ENCODE measurements at places on chromosomes 4 and X.

DNA sequence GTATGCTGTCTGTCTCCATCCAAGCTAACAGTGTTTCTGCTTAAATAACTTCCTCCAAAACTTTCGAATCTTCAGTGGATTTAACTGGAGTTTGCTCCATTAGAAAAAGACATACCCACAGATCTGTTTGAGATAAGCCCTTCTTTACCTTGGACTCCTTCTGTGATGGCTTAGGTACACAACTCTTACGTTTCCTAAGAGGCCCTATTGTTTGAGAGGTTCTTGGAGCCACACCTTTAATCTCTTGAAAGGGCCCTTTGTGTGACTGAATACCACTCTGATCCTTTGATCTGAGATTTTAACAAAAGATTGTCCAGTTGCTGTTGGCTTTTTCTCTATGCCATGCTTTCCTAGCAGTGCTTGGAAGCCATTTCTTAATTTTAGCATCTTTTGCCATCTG is 92.5 kb downstream of the AKAP4 start:
- no peak for DNase-seq

DNA sequence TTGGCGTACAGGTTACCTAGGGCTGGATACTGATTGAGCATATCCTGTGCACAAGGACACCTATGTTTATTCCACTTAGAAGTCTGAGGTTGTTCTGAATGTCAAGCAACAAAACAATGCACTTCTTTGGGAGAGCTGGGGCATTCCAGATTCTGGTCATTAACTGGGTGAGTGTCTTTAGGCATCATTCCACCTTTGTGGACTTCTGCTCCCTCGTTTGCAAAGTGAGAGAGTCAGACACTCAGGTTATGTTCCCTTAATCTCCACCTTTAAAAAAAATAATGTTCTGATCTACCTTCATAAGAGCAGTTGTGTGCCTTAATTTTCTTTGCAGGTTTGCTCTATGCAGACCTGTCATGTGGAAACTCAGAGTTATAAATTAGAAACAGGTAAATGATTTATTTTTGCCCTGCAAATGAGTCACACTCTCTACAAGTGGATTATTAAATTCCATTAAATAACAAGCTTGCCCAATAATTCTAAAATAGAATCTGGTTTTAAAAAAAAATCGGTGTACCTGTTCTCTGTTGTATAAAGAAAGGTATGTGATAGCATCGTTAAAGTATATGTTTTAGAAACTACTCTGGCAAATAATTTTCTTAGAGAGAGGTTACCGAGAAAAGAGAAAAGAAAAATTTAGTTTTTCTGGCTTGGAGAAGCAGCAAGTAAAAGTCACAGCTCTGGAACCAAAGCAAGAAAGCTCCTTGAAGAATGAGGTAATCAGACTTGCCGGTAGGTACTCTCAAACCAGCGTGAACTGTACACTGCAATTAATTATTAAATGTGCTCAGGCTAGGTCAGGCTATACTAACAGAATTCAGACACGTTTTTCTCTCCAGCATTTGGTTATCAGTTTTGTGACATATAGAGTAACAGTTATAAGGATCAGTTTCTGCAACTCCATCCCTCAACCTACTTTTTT is 93.2 kb downstream of the SORBS2 start:
- DNase-seq, result no peak

GRCh38 chr4:3426465-3427133 is 15.2 kb upstream of the HGFAC start:
- DNase-seq, result no peak

DNA sequence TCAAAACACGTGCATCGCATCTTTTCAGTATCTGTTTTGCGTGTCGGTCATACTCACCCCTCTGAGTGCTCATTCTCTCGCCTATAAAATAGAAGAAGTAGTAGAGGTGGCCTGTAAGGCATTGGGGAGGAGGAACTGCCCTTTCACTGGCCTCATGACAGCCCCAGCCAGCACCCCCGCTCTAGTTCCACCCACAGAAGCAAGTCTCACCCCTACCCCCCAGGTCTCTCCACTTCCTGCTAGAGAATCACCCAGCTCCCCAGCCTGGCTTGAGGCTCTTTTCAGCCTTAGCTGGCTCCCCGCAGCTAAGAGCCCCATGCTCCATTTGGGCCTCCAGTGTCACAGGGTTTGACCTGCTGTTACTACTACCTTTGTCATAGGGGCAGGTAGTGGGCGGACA is 11.8 kb downstream of the HDAC6 start:
- no peak for DNase-seq

- no peak for DNase-seq
Measured at GRCh38 chrX:129762448-129762847, 17.3 kb upstream of the SASH3 start.

- no peak for DNase-seq
Measured at GRCh38 chrX:12595720-12596119, 195.5 kb upstream of the PRPS2 start.

DNA sequence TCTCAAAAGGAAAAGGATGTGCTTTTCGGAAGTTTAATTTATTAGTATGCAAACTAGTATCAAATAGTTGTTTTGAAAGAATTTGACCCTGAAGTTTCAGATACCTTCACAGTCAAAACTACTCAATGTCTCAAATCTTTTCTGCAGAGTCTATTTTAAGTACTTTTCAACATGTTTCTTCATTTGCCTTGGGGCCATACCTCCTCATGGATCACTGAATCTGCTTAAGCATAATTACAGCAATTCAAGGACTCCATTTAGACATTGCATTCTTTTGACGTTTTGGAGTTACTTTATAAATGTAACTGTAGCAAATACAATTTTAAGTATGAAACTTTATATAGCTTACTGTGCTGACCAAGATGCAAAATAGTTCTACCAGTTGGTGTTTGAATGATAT is 25.5 kb downstream of the PALLD start:
- DNase-seq, result no peak

- no peak for DNase-seq
Measured at GRCh38 chr4:68615699-68616422, 39.7 kb upstream of the UGT2B17 start.

GRCh38 chr4:79233820-79234219 is 92.0 kb downstream of the NAA11 start:
- no peak for DNase-seq

- DNase-seq, result peak; percentile 60
Measured at GRCh38 chrX:111511477-111511876, at the start of gene SERTM2. Gene SERTM2 (plus strand): TSS chrX:111511645. CDS start chrX:111518858, 7,213 bp downstream.

DNA sequence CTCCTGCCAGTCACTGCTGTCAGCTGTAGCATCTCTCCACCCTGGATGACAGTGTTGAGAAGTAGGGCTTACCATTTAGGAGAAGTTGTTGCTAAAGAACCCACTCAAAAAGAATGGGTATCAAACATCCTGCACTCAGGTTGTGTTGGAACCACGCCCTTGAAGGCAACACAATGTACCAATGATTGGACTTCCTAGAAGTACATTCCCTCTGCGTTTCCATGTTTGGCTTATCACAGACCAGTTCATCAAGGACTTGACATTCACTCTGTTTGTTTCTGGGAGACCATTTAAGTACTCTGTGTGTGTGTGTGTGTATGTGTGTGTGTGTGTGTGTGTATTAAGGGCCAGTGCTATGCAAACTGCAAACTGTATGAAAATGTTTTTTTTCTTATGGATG is 200.6 kb upstream of the GATB start:
- no peak for DNase-seq

GRCh38 chr4:163621821-163622220 is 127.3 kb downstream of the TMA16 start:
- no peak for DNase-seq

- DNase-seq, result no peak
Measured at GRCh38 chr4:177147668-177148067, 162.0 kb upstream of the NEIL3 start.

DNA sequence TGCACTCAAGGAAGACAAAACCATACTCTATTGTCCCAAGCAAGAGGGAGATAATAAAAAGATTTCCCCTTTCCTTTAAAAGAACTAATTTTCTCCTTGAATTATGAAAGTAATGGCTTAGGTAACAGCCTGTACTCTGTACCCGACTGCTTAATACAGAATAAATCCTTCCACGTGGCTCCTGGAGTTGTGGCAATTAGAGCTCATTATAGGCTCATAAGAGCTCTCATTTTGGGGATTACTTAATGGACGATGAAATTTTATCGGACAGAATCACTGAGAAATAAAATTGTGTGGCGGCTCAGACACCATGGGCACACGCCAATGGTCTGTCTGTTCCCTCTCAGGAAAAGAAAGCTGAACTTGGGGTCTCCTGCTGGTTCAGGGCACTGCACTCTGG is 2.8 kb upstream of the GSX2 start:
- no peak for DNase-seq

- DNase-seq, result no peak
Measured at GRCh38 chr4:166377578-166377977, 504.5 kb downstream of the TLL1 start.
